Muscle of back (tissue), 13 donors: ENCODE measurements at places on chromosomes 4 and X. TPM values are rescaled to one million over a fixed set of nuclear protein-coding genes. Genes with fewer than 3 reads are reported as not detected.

- no peak for DNase-seq
Observed at GRCh38 chrX:13109817-13110216, 65.4 kb upstream of the FAM9C start.

- DNase-seq, result no peak
Observed at GRCh38 chrX:3293251-3293650, 53.2 kb downstream of the MXRA5 start.

DNA sequence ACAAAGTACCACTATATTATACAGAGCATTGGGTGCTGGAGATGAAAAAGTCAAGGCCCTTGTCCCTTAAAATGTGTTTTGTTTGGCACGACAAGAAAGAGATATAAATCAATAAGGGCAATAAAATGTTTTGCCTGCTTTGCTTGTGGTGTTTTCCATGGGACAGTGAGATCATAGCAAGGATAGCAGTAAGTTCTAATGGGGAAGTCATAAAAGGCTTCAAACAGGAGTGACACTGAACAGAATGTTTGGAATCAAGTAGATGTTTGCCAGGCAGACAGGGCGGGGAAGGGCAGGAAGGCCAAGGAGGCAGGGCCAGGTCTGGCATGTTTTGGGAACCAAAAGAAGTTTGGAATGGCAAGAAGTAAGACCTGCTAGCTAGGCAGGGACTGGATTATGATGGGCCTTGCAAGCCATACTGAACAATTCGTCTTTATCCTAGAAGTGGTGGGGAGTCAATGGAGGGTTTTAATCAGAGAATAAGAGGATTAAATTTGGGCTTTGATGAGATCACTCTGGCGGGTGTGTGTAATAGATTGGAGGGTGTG is 16.4 kb downstream of the FGF2 start:
- no peak for DNase-seq

- DNase-seq, result no peak
Observed at GRCh38 chrX:12405306-12405705, 267.0 kb downstream of the FRMPD4 start.

DNA sequence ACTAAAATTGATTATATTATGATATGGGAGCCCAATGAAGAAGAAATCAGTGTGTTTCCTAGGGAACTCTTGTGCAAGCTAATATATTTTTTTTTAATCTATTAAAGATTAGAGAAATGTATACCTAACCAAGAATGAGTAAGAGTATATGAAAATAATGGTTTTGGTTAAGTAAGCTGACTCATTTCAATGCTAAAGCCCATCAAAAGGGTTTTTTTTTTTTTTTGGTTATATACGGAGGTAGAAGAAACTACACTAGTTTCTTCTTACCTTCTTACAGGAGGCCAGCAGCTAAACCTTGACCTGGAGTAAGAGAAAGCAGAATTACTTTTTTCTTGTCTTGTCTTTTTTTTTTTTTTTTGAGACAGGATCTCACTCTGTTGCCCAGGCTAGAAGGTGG is 27.5 kb downstream of the RUFY3 start:
- no peak for DNase-seq

The SLC7A11 gene
- polyA plus RNA-seq, result 0.72 TPM

The EDNRA gene
- 27.1 TPM for polyA plus RNA-seq

The STAP1 gene
- 0.19 TPM for polyA plus RNA-seq

The XAGE5 gene
- not detected for polyA plus RNA-seq

The JAKMIP1 gene
- 0.16 TPM for polyA plus RNA-seq
